RKO (cell line): ENCODE measurements at places on chromosomes 12 and 14.

GRCh38 chr14:61489512-61489911, 168.1 kb downstream of the PRKCH start:
- DNase-seq, result no peak

DNA sequence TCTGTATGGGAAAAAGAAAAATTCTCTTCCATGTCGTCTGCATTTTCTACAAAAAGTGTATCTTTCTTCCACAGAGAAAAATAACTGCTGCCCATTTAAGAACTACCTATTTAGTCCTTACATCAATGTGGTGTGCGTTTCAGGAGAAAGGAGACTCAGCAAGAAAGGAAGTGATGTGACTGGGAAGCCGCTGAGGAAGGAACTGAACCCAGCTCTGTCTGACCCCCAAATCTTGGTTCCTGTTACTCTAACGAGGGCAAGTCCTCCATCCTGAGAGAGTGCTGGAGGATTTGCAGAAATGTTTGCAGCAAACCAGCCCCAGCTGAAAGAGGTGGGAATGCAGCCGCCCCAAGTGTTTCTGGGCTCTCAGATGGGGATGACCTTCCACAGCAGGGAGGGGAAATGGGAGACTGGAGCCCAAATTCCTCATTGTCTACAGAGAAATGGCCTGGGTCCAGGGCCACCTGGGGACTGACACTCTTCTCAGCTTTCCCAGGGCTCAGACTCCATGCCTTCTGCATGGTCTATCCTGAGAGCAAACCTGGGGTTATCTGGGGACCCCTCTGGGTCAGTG, 6.7 kb upstream of the MLEC start:
- no peak for DNase-seq

- DNase-seq, result no peak
Measured at GRCh38 chr14:59634617-59635016, 58.0 kb upstream of the CCDC175 start.

- DNase-seq, result no peak
Measured at GRCh38 chr14:79018836-79019235, 848.7 kb downstream of the NRXN3 start.

DNA sequence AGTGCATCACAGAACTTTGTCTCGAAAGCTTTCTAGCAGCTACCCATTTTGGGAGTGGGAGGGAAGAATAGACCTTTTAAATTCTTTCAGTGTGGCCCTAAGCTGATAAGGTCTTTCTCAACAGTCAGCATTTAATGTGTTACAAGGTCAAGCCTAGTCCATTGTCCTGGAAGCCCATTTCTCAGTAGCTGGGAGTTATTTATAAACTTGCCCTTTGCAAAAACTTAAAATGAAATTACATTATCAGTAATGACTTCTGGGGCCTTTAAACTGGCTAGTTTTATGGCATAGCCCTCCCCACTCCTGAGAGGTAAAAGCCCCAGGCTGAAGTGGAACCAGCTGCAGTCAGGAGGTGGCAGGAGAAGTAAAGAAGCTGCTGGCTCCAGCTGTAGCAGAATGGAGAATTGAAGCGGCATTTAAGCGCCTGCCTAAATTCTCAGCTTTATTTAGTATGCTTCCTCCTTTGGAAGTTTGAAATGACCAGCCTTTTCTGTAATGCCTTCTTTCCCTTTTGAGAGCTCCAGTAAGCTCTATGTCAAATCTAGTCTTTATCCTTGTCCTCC, 12.4 kb downstream of the COPZ1 start:
- no peak for DNase-seq

DNA sequence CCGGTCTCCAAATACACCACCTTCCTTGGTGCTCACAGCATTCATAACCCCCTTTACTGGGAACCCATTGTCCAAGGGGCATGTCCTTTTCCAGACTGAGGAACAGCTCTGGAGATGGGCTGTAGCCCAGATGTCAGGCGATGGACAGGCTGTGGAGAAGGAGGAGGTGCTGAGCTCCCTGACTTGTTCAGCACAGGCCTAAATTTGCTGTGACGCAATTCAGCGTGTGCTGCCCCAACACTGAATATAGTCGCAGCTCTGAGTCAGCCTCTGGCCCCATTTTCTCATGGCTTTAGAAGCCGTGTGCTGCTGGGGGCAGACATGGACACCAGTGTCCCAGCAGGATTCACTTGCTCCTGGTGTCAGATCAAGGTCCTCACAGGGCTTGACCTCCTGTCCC, 269.1 kb downstream of the EMP1 start:
- DNase-seq, result no peak
